ENCODE measurements at places on chromosomes 6 and 20.
A peak's percentile ranks its signal among the peaks of the same experiment; 100 is the strongest.

DNA sequence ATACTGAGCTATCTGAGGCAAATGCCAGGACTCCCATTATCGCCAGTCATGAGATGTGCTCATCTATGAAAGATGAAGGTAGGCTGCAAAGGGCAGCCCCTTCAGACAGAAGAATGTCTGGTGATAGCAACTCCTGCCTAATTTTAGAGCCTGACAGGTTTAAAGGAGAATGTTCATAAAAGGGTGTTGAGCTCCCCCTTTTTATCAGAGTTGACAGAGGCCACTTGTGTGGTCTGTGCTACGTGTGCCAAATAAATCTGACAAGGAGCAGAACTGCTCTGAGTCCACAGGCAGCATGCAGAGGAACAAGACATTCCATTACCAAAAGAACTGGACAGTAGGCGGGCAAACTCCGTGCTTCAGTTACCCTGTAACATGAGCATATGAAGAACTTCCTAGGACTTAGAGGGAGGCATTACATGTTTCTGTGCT lies 101.8 kb downstream of the PREP start:
- DNase-seq: no peak

DNA sequence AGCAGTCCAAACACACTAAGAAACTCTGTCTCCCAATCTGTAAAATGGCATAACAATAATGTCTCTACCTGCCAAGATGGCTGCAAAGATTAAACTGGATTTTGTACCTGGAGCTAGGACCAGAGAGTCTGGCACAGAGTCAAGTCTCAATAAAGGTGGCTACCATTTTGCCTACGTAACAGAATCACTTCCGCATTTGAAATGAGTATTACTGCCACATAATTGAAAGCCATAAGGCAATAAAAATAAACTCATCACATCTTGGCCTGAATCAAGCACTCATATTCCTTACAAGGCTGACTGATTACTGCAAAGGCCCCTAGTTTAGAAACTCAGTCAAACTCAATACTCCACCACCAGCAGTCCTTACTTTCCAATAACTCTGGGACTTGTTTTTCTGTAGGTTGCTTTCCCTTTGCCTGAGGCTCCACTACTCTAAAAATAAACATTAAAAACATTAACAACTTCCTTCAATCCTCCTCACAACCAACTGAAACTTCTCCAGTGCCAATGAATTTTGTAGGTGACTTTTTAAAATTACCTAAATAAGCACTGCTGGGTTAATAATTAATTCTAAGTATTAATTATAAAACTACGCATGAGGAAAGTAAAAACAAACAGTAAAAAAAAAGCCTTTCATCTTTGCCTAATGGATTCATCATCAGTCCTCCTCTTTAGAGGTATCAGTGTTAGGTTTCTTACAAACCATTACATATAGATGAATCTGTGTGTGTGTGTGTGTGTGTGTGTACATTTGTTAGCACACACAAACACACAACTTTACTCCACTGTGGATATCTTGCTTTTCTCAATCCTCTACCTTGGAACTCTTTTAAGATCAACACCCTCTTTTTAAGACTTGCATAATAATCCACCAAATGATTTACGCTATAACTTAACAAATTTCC lies 3.7 kb downstream of the KIF16B start:
- no peak for DNase-seq

- DNase-seq: no peak
Measured at GRCh38 chr6:151043944-151044343, 178.4 kb downstream of the MTHFD1L start.

DNA sequence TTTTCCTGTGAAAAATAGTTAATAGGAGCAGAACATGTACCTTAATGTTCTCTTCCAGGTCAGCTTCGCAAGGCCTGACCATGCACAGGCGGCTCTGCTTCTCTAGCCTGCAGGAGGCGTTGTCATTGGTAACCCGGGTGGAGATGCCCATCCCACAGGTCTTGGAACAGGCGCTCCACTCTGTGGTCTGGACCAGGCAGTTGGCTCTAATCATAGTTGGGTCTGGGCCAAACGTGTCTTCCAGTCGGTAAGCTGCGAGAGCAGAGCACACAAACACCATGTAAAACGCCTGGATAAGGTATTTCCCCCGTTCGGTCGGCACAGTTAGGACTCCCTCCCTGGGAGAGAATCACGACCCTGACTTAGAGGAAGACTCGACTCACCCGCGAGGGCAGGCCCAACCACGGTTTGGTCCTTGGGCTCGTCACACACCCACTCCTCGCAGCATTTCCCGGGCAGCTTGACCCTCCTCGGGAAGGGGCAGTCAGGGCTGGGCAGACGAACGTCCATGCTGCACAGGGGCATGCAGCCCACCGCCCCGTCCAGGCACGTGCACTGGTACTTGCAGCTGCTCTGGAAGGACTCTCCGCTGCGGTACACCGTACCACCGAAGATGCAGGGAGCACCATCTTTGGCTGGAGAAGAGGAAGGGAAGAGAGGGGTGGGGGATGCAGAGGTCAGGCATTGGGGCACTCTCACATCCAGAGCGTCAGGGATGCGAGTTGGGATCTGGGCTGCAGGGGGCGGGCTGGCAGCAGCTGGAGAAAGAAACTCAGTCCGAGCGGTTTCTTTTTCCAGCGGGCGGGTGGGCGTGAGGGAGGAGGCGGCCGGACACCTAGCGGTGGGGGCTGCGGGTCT lies 1.0 kb downstream of the CCN2 start:
- peak; percentile 85 for DNase-seq

- DNase-seq: no peak
Measured at GRCh38 chr6:108712946-108713345, 135.3 kb upstream of the ARMC2 start.
